Activated CD8-positive, alpha-beta memory T cell treated with anti-CD3 and anti-CD28 coated beads, Interleukin-2, amount 50 U/mL, for 48 hours (primary cell): ENCODE measurements at places on chromosomes 2 and 18.
A peak's percentile ranks its signal among the peaks of the same experiment; 100 is the strongest.

DNA sequence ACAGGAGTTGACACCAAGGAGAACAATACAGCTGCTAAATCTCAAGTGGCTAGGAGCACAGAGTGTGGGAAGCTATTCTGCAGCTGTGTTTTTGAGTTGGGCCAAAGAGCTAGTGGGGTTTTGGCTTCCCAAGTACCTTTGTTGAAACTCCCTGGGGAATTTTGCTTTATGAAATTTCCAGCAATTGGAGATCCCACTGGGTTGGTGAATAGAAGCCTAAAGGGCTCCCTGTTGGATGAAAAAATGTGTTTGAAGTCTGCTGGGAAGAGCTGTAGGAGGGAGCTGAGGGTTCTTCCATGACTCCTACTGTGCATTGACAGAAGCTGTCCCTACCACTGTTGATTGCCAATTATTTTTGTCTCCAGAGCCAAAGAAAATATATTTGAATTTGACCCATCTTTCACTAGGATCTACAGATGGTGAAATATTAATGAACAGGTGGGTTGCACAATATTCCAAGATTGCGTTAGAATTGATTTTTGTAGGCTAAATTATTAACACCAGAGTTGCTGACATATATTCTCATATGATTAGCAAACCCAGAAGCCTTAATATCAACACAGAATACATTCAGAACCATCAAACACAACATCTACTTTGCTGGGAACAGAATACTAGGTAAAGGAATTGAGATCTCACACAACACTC, 95.4 kb upstream of the CYP1B1 start:
- no peak for DNase-seq

DNA sequence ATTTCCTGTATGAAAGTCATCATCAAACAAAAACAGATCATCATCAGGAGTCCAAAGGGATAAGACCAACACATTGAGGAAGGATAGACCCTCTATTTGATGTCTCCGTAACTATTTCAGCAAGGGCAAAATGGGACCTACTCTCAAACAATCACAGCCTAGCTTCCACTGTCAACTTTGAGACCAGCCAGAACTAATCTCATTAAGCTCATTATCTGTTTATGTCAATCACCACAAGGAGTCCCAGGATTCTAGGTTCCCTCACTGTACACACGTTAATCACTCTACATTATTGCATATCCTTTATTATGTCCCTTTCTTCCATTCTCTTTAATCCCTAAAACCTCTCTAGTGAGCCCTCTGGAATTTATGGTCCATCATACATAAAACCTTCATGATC, 370.3 kb upstream of the LINC00305 start:
- no peak for DNase-seq

GRCh38 chr18:33034945-33035344, 262.1 kb upstream of the KLHL14 start:
- no peak for DNase-seq

DNA sequence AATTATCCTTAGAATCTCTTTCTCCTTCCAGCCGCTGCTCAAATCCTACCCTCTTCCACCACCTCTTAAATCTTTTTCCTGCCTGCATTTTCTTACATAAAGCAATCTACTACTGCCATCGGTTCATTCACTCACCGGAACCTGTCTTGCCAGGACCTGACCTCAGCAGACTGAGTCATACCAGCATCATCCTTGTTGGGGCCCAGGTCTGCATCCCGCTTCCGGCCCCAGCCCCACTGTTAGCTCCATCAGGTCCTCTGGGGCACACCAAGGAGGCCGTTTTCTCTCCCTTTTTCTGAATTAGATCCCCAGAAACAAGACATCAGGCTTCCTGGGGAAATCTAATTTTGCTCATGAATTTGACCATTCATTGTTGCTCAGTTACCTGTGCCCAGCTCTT, 42.7 kb upstream of the TGFA start:
- no peak for DNase-seq

GRCh38 chr18:9743200-9744016, 35.3 kb downstream of the RAB31 start:
- no peak for DNase-seq

DNA sequence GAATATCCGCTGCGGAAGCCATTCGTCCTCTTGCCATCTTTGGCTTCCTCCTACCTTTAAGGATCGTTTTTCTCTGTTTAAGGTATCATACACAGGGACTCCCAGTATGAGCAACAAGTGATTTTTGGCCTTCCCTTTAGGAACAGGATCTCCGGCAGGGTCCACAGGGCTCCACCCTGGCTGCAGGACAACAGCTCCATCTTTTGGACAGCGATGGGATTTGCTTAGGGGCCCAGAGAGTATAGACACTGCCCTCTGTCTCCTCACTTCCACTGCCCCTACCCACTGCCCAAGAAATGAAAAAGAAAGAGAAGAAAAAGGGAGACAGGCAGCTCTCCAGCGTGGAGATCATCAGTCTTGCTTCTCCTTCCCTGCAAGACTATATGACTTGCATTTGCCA, 224.5 kb downstream of the UXS1 start:
- no peak for DNase-seq

GRCh38 chr18:56462276-56462675, 176.1 kb downstream of the TXNL1 start:
- no peak for DNase-seq

- no peak for DNase-seq
Measured at GRCh38 chr2:33083699-33084387, 137.1 kb downstream of the LTBP1 start.

GRCh38 chr2:124335058-124335457, 310.0 kb downstream of the CNTNAP5 start:
- DNase-seq, result no peak

DNA sequence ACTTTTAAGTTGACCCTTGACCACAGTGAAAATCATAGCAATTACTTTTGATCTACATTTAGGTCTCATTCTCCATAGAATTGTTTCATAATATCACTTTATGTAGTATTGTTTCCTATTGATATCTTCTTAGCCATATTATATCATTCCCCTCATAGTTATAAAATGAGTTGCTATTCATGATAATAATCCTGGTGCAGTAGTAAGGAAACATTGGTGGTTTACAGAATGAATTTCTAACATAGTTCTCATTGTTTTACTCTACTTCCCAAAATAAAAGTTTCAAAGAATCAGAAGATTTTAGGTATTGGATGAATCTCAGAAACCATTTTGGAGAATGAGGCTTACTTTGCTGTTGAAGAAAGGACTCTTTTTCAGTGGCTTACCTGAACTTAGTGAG, 246.0 kb downstream of the PARD3B start:
- DNase-seq, result no peak

DNA sequence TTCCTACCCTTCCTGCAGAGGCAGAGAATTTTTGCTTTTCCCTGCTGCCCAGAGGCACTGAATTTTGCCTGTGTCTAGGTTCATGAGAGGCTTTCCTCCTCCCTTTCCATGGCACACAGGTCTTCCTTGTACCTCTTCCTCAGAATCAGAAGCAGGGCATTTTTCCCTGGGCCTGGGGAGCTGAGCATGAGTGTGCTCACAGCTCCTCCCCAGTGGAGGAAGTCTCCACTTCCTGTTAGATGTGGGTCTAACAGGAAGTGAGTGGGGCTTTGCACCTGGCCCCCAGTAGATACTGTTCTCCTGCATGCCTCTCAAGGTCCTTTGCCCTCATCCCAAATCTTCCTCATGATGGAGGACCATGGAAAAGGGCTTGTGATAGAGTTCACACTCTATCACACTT, 297.2 kb upstream of the FIGN start:
- DNase-seq, result no peak

- no peak for DNase-seq
Measured at GRCh38 chr18:65659312-65659711, 91.5 kb upstream of the CDH7 start.

GRCh38 chr18:44507729-44508325, 172.9 kb upstream of the SETBP1 start:
- peak; percentile 53 for DNase-seq

- DNase-seq, result no peak
Measured at GRCh38 chr18:21257386-21257785, 15.4 kb downstream of the GREB1L start.

DNA sequence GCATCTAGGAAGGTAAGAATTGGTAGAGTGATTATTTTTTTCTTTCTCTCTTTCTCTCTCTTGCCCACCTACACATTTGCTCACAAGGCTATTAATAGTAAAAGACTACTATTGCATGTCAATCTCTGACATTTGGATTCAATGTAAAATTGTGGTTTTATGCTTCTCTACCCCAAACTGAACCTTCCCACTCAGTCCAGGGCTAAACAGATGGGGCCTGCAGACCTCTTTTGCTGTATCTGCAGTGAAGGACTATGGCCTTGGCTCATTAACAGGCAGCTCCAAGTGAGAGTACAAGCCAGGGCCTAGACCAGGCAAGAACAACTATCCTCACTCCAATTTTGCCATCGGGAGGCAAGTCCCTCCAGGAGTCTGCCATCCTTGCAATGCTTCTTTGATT, 68.3 kb upstream of the ARL4C start:
- DNase-seq, result no peak

GRCh38 chr18:21203542-21204241, 38.3 kb upstream of the GREB1L start:
- no peak for DNase-seq
